H7 (cell line): ENCODE measurements at places on chromosomes 7 and 10. TPM values are rescaled to one million over a fixed set of nuclear protein-coding genes. Genes with fewer than 3 reads are reported as not detected.

CDK14 gene
- total RNA-seq, result 28.6 and 37.2 TPM in 2 replicates

RNLS gene
- total RNA-seq, result 4.9 and 9.7 TPM in 2 replicates

ACSM6 gene
- not detected in 2 replicates for total RNA-seq

ACTR3C gene
- total RNA-seq, result 0.73 and 3.2 TPM in 2 replicates

CARD11 gene
- total RNA-seq, result 21.4 and 32.7 TPM in 2 replicates

COL28A1 gene
- total RNA-seq, result 0.17 and 0.22 TPM in 2 replicates

DPYSL4 gene
- 7.6 and 9.1 TPM in 2 replicates for total RNA-seq

GNAT3 gene
- total RNA-seq, result not detected in 2 replicates

SPOCK2 gene
- 1.3 TPM in 2 replicates for total RNA-seq

CXCL12 gene
- total RNA-seq, result 21.1 and 42.8 TPM in 2 replicates

DYNC1I1 gene
- 1.4 and 1.8 TPM in 2 replicates for total RNA-seq

AS3MT gene
- 10.7 and 14.5 TPM in 2 replicates for total RNA-seq

AKR1C4 gene
- not detected in 2 replicates for total RNA-seq

EPDR1 gene
- total RNA-seq, result 7.3 and 8.3 TPM in 2 replicates

PRPS1L1 gene
- total RNA-seq, result not detected in 2 replicates

GRID2IP gene
- 0.28 and 0.33 TPM in 2 replicates for total RNA-seq
